ENCODE measurements at places on chromosomes 16 and 17.

- no peak for ATAC-seq
Observed at GRCh38 chr17:1493291-1493980, 950 bp upstream of the MYO1C start.

DNA sequence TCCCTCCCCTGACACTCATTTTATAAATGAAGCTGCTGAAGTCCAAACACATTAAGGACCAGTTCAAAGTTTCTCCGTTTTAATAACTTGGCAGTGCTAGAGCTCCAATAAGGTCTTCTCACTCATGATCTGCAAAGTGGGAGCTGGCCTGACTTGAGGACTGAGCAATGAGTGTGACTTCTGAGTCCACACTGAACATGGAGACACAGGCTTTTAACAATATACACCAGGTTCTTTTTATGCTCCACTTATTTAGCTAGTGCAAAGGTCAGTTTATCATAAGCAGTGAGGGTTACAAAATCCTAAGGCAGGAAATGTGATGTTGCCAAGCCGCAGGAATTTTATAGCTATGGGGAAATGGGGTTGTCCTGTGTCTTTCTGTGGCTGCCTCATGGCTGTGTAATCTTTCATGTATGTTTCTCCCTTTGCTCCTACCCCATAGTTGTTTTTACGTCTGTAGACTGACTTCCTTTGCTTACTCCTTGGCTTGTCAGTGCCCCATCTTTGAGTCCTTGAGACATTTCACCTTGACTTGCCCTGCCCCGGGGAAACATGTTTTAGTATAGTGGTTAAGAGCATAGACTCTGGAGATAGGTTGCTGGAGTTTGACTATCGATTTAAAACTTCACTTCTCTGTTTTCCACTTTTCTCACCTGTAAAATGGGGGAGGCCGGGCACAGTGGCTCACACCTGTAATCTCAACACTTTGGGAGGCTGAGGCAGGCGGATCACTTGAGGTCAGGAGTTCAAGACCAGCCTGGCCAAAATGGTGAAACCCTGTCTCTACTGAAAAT lies 12.2 kb upstream of the MMD start:
- ATAC-seq, result no peak

- ATAC-seq, result peak; percentile 2
Observed at GRCh38 chr17:5485270-5486205, at the start of gene DERL2. TSS of gene DERL2 (minus strand) at chr17:5486178. CDS start at chr17:5486161, 17 bp downstream.

DNA sequence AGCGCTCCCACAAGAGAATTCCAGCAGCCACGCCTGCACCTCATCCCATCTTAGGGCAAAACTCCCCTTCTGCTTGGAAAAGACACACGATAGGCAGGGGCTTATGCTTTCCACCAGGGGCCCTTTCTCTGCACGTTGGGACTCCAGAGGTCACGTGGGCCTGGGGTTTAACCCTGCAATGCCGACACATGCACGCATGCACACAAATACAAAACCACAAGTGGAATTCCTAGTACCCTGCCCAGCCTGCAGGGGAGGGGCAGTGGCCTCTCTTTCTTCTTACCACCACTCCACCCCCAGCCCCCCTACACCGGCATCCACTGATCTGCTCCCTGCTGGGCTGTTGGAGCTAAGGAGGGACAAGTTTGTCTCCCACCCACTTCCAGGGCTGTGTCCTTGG lies 16.8 kb upstream of the CCDC182 start:
- ATAC-seq, result no peak

DNA sequence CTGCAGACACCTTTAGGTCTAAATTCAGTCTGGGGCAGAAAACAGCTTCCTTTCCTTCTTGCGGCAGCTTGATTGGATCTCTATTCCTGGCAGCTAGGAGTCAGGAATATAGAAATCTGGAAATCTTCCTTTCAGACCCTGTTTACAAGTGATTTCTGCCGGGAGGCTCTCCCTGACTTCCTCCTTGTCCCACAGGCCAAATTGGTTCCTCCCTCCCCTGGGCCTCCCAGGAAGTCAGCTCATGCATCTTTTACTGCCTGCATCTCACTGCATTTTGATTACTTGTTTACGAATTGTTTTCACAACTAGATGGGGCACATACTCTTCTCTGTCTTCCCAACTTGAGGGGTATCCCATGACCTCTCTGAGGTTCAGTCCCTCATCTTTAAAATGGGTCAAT lies 206.3 kb downstream of the MAF start:
- no peak for ATAC-seq

DNA sequence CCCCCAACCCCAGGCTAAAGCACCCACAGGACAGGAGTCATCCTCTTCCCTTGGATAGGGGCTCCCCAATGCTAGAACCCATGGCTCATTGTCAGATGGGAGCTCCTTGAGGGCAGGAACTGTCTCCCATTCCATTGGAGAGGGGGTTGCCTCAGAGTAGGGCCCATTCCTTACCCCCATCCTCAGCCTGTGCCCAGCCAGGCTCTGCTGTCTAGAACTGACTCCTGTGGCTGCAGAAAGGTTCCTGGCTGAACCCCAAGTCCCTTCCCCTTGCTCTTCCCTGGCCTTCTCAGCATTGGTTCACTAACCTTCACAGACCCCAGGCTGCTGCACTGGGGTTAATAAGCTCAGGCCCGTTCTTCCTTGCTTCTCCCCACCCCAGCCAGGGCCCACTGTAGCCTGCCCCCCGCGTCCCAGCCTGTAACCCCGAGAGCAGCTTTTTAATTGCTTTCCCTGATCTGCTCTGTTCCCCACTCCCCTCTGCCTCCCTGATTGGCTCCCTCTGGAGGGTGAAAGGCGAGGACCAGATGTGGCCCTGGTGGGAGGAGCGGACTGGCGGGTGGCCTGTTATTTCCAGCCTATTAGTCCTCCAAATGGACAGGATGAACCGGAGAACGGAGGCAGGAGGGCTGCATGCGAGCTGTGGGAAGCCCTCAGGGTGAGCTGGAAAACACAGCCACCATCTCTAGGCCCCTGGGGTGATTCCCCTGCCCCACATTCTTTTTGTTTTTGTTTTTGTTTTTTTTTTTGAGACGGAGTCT lies 6.0 kb upstream of the GFAP start:
- ATAC-seq, result no peak

- ATAC-seq, result no peak
Observed at GRCh38 chr16:6447021-6447790, 885.4 kb upstream of the RBFOX1 start.
